Activated naive CD4-positive, alpha-beta T cell treated with anti-CD3 and anti-CD28 coated beads for 36 hours (primary cell): ENCODE measurements at places on chromosomes 1 and 21. TPM values are rescaled to one million over a fixed set of nuclear protein-coding genes. Genes with fewer than 3 reads are reported as not detected.

The CHODL gene
- not detected for total RNA-seq

The AHCYL1 gene
- 70.0 TPM for total RNA-seq

The TTC39A gene
- total RNA-seq: not detected

The KCNE2 gene
- not detected for total RNA-seq

The TAS1R1 gene
- total RNA-seq: not detected

The ALPL gene
- not detected for total RNA-seq

The TTF2 gene
- 113 TPM for total RNA-seq

The AIRE gene
- not detected for total RNA-seq

The LCE1A gene
- not detected for total RNA-seq

The ZFP69B gene
- 11.2 TPM for total RNA-seq

The PDC gene
- total RNA-seq: not detected

The MIER1 gene
- total RNA-seq: 58.3 TPM

The TLR5 gene
- total RNA-seq: 0.67 TPM

DNA sequence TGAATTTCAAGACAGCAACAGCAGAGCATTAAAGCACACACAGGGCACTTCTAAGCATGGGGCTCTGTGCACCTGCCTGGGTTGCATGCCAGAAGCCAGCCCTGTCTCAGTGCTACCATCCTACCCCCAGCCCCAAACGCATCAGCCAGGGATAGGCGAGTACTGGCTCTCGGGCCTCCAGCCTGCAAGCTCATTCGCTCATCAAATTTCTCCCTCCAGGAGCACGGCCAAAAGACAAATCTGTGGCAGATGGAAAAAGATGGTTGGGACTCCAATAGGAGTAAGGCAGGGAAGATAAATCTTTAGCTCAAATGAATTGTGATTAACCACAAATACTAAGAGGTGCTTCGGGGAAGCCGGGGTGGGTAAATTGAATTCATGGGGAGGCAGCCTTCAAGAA is 189.6 kb downstream of the KAZN start:
- no peak for DNase-seq

DNA sequence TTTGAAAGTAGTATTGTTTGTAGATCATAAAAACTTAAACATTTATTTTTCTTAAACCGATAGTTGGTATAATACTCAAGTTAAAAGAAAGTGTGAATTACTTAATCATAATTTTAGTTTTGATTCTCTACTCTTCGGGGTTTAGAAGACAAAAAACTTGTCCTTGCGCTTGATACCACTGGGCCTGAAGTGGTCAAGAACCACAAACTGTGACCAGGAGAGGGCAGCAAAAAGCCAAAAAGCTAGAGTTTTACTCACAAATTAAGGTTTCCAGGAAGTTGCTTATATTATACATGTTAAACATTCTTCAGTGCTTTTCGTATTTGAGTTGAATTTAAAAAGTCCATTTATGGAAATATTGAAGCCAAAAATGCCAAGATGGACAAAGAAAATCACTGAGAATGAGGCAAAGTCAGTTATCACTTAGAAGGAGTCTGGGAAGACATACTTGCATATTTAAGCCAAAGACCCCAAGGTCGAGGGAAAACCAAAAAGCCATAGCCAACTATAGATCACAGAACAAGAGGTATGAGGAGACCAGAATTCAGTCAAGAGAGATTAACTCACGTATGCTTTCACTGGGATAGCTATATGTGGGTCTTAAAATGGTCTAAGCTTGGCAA is 34.2 kb downstream of the EFCAB7 start:
- DNase-seq: peak; percentile 52

- DNase-seq: no peak
These were observed 113.4 kb upstream of the RAB4A start for GRCh38 chr1:229157480-229157879.

GRCh38 chr1:53144201-53144600 is 1.8 kb upstream of the SLC1A7 start:
- DNase-seq: no peak

DNA sequence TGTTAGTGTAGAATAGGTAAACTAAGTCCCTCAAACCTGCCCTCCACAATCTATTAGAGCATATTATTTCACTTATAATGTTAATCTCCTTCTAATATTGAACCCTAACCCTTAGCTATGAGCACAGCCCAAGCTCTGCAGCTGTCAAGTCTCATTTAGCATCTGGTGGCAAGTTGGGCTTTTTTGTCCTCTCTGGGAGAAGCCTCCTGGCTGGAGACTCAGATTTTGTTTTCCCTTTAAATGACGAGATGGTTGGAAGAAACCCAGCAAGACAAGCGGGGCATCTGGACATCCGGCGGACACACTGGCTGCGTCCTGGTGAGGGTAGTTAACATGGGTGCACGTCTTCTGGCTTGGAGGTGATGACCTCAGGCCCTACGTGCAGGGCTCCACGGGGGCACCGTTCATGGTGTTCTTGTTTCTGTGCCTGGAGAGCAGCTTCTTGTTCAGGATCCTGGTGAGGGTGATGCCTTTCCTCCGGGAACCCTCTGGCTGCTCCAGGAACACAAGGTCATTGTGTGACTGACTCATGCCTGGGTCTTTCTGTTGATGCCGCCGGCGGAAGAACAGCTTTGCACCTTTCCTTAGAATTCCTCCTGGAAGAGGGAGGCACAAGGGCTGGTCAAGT is 9.7 kb upstream of the PRDM15 start:
- DNase-seq: no peak

- DNase-seq: no peak
These were observed 23.9 kb downstream of the CTNNBIP1 start for GRCh38 chr1:9886092-9886742.

GRCh38 chr21:27722095-27722494 is 755.2 kb upstream of the ADAMTS5 start:
- DNase-seq: no peak

GRCh38 chr21:37551993-37552355 is 185.4 kb downstream of the DYRK1A start:
- DNase-seq: no peak

GRCh38 chr1:226708342-226708780 is 30.7 kb downstream of the ITPKB start:
- DNase-seq: peak; percentile 66

GRCh38 chr21:32884062-32884461 is 112.5 kb upstream of the PAXBP1 start:
- no peak for DNase-seq

GRCh38 chr1:89855413-89856123 is 34.7 kb downstream of the LRRC8D start:
- no peak for DNase-seq

DNA sequence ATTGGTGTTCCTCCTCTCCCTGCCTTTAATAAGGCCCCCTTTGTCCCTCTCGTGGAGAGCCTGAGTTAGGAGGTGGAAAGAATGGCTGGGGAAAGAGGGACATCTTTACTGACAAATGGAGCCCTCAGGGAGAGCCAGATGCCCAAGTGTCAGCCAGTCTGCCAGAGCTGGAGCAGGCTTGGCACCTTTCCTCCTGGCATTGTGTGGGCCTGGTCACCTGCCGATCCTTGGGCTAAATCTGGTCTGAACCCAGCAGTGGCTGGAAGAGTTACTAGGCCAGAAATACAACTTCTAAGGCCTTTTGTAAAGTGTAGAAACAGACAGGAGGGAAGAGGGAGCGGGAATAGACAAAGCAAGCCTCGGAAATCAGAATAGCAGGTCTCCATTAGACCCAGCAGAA is 24.9 kb downstream of the VANGL1 start:
- DNase-seq: no peak

GRCh38 chr1:115564201-115564600 is 77.6 kb upstream of the VANGL1 start:
- no peak for DNase-seq
